ENCODE measurements at places on chromosomes 6 and 20.

DNA sequence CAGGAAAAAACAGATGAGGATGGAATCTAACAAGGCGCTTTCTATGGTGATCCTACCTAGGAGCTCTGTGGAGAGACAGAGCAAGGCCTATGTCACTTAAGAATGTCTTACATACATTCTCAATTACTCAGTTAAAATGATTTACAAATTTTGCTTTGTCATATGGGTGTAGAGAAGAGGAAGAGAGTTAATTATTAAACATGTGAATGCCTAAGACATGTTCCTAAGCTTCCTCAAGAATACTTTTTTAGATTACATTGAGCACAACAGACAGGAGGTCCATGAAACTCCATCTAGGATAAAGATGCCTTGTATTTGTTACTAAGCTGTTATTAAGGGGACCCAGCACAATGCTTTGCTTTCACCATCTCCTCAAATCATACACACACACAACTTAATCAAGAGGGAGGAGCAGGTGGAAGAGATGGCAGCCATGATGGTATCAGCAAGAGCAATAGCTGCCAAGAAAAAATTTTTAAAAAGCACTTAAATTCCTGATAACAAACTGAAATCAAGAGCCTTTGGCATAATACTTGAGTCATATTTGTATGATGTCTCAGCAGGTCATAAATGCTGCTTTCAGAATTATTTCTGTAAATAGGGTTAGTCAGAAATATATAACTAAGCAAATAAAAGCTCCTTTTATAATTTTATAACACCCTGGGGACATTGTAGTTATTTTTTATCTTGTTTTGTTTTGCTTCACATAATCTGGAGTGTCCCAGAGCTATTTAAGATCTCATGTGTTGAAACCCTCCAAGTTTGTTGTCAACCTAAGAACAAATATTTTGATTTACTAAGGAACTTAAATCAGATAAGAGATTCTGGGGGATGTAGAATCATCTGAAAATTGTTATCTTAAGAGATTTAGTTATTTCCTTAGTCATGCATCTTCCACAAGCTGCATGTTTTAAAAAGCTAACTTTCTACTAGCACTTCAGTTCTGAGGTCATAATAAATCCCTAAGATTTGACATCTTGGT is 70.0 kb upstream of the CD2AP start:
- DNase-seq = no peak

GRCh38 chr6:56417823-56418222 is 170.4 kb upstream of the COL21A1 start:
- no peak for DNase-seq

DNA sequence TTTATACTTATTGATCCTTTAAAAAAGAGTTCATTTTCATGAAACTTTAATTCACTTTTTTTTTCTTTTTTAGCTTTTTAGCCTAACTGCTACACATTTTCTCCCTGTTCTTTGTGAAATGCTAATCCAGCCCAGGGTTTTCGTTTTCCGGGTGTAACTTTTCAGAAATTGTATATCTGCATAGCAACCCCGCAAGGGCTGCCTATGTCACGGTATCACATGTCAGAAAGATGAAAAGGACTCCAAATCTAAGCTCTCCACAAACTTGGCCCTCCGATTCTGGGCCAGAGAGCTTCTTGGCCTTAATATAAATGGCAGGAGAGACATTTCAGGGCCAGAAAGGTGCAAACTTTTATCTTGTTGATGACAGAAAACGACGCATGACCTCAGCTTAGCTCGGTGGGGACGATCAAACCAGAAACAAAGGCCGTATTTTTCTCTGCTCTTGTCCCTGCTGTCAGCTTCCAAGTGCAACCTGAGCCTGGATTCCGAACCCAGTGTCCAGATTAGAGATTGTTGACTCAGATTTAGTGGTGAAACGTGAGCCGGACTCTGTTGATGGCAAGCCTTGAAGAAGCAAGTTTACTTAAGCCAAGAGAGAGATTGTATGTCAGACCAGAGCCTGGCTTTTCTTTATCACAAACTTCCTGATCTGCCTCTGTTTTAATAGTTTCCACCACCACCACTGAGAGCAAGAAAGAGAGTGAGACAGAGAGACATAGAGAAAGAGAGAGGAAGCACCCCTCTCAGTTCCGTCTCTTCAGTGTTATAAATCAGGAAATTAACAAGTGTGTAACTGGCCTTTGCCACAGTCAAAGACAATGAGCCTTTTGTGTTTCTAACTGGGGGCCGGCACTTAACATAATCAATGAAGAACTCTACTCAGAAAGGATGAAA is 157.8 kb downstream of the SCML4 start:
- DNase-seq = no peak

DNA sequence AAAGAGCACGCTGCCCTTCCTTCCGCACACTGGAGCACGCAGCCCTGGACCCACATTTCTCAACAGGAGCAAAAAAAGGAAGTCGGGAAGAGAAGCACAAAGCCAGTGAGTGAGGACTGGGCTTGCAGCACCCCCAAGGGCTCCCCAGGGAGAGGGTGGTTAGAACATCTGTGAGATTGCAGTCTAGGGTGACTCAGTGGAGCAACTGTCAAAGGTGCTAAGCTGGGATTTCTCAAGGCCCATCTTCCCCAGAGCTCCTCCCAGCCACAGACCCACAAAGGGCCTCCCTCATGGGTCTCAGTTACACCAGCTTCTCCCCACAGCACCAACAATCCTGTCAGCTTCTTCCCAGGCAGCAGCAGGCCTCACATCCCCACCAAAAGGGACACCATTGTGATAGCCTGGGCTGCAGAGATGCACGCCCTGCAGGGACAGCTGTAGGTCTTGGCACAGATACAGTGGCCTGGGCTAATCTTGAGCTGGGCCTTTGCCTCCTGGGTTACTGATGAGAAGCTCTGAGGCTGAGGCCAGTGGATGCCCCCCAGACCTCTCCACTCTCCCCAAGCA is 39.6 kb upstream of the CD93 start:
- DNase-seq = no peak

Data from activated CD4-positive, CD25-positive, alpha-beta regulatory T cell (primary cell).